Neural crest cell (in vitro differentiated cells): ENCODE measurements at places on chromosomes 5 and 9.

GRCh38 chr5:172762214-172763119 is 8.5 kb downstream of the DUSP1 start:
- no peak for DNase-seq

DNA sequence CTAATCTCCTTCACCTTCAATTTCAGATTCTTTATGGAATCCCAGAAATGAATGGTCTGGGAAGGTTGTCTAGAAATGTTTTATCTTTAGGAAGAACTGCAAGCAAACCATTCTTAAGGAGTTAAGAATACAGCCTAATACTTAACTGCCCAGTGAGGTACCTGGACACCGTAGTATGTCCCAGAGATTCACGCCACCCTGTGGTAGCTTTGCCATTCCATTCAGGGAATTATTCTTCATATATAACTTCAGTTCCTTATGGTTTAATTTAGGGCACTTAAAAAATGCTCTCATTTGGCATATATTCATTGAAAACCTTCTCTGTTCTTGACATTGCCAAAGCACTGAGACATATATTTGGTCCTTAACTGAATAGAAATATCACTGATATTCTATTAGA is 49.7 kb downstream of the ACTBL2 start:
- no peak for DNase-seq

DNA sequence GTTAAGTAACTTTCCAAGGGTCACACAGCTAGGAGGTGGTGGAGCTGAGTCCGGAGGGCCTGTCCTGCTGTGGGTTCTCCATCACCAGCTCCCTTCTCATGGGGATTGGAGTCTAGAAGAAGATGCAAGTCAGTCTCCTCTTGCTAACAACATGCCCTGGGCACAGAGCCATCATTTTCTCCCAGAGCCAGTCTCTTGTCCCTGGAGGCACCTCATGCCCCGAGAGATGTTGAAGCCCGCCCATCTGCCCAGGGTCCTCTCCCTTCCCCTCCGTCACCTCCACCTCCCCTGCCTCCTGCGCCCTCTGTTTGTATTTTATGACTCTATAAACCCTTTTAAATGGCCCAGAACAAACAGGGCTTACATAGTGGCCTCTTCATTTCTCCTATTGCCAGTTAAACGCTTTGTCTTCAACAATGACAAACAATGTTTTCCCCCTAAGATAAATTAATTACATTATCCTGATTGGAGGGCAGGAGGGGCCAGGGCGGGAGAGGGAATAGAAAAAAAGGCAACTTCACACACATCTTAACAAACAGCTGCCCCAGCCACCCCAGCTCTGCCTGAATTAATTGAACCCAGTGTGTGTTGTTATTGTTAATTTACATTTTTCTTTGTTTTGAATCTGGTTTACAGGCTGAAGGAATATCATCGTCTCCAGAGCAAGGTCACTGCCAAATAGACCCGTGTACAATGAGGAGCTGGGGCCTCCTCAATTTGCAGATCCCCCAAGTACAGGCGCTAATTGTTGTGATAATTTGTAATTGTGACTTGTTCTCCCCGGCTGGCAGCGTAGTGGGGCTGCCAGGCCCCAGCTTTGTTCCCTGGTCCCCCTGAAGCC is 55.8 kb downstream of the ASS1 start:
- no peak for DNase-seq

- no peak for DNase-seq
Observed at GRCh38 chr9:102796244-102796643, 198.9 kb upstream of the CYLC2 start.
